ELR (cell line): ENCODE measurements at places on chromosomes 3 and 15.

GRCh38 chr15:79956354-79956939, 14.5 kb downstream of the BCL2A1 start:
- no peak for DNase-seq

DNA sequence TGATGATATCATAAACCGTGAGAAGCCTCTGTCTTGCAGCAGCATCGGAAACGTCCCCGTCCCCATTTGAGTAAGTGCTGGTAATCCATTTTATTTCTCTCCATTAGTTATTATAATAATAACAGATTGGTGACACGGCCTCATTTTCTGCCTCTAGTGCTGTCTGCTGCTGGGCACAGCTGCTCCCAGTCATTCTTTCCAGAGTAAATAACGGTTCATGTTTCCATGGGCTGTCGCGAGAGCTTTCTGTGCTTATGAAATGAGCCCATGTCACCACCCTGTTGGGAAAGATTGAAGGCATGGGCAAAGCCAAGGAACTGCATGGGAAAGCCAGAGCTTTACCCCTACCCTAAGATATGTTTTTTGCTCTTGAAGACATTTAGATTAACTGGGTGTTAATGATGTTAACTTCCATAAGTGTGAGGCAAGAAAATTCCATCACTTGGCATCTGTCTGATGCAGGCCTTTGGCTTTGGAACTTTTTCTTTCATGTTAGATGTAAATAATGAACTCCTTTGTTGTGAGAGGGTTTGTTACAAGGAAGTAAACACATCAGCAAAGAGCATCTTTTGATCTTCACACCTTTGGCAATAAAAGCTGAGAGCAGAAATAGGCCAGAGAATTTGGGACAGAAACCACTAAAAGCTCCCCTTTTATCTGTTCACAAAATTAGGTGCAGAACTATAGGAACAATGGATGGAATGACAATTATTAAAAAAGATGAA, 141.8 kb downstream of the FILIP1L start:
- no peak for DNase-seq

- peak; percentile 45 for DNase-seq
Observed at GRCh38 chr15:88982304-88982945, 69.2 kb upstream of the MFGE8 start.

- DNase-seq = no peak
Observed at GRCh38 chr15:68145706-68146105, 59.4 kb downstream of the CALML4 start.

- DNase-seq = no peak
Observed at GRCh38 chr3:48945432-48945831, 26.8 kb downstream of the ARIH2 start.

- no peak for DNase-seq
Observed at GRCh38 chr15:98760112-98760826, 111.9 kb downstream of the IGF1R start.

- no peak for DNase-seq
Observed at GRCh38 chr3:14606669-14607339, 44.8 kb upstream of the CCDC174 start.

DNA sequence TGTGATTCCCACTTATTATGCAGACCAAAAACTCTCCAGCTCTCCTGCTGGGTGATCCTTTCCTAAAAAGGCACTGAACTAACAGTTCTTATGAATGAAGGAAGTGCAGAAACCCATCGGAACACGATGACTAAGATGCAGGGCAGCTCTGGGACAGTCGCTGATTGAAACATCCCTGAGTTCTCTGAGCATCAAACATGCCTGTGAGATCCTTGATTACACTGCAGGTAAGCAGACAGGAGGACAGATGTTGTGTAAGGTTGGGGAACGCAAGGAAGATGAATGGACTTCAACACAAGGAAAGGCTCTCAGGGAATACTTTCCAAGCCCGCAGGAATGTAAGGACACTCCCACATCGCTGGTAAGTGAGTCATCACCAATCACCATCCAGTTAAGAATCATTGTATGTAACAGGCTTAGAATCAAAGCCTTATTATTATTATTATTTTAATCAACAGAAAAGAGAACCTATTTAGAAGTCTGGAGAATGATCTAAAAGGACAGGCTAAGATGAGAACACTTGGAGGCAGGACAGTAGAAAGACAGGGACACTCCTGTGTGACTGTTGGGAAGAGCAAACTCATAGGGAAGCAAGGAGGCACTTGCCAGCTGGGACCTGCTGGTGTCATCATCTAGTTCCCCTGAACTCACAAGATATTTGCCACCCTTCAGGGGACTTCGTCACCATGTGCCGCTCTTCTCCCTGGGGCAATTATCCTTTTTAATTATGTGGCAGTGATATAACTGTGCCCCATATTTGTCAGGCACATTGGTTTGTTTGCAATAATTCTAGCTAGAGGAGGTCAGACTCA, 26.0 kb downstream of the TMEM158 start:
- peak; percentile 96 for DNase-seq

DNA sequence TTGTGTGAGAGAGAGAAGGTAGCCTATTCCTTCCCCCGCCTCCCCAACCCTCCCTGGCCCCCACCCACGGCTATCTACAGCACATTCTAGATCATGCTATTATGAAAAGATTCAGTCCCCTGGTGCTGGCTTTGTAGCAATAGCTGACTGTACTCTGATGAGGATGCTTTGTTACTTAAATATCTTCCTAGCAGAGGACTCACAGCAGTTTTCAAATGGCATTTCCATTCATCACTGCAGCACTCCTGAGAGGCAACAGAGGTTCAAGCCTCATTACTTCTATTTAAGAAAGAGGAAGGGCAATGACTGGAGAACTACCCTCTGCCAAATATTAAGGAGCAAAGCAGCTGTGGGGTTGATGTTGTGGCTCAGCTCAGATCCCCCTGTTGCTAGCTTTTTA, 61.0 kb downstream of the LRRN1 start:
- DNase-seq = no peak

DNA sequence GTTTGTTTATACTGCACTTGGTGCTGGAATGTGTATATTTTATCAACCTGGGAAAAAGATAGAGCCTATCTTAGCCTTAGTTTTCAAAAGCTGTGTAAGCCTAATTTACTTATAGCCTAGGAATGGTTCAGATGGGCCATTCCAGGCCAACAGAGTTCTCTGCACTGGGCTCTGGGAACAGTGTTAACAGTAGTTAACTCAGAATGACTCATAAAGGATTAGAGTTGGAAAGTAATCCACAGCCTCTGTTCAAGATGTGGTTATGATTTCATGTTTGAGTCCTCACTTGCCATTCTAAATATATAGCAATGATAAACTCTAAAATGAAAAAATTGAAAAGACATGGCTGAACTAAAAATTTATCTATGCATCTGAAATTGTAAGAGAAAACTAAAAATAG, 22.6 kb upstream of the PEX5L start:
- peak; percentile 57 for DNase-seq

GRCh38 chr15:27254055-27254454, 283.1 kb downstream of the GABRG3 start:
- DNase-seq = no peak

DNA sequence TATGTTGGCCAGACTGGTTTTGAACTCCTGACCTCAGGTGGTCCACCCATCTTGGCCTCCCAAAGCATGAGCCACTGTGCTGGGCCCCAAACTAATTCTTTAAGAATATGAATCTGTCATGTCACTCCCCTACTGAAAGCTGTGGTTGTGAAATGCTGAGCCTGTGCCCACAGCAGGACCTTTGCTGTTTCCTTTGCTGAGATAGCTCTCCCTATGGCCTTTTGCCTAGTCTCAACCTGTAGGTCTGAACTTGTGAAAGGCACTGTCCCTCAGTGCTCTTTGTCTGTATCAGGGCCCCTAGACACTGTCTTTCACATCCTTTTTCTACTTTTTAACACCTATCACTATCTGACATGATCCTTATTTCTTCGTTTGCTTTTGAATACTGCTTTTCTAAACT, 62.7 kb upstream of the CCR4 start:
- no peak for DNase-seq

- DNase-seq = no peak
Observed at GRCh38 chr3:15038306-15038705, 26.8 kb downstream of the MRPS25 start.

DNA sequence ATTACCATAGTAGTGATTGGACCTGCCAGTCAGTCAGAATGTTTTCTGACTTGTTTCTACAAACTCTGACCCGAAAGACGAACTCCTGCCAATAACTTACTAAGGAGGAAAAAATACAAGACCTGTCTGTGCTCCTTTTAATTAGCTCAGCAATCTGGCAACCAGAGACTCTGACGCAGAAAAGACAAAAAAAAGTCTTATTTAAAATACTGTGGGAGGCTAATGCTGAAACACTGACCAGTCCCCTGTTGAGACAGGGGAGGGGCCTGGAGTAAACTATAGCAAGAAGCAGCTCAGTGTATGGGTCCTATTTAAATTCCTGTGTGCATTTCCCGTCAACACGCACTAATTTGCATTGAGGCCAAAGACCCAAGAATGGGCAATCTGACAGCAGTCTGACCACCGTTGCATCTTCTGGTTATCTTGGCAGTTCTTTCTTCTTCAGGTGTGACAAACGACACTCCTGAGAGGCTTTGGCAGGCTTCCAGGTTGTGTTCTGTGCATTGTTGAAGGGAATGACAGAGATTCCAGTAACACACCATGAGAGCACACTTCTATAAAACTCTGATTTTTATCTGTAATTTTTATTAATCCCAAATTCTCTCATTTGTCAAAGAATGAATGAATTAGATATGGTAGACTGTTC, 1114.3 kb downstream of the IGSF11 start:
- DNase-seq = no peak

DNA sequence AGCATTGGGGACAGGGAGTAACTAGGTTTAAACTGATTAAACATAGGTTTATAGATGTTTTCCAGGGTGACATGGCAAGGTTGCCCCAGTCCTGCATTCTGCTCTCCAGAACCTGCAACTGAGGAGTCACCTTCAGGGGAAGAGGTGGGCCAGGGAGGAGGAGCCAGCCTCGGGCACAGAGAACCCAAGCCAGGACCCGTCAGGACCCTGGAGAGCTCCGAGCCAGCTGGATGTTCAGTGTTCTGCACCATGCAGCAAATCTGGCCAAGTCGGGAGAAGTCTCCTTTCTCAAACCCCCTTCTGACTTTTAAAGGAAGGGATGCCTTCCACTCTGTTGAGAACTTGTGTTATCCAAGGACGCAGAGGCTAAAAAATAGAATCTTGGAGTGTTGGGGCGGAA, 62.1 kb upstream of the SLC6A11 start:
- peak; percentile 46 for DNase-seq

GRCh38 chr3:139157161-139157932, 112.7 kb upstream of the PRR23C start:
- DNase-seq = no peak

DNA sequence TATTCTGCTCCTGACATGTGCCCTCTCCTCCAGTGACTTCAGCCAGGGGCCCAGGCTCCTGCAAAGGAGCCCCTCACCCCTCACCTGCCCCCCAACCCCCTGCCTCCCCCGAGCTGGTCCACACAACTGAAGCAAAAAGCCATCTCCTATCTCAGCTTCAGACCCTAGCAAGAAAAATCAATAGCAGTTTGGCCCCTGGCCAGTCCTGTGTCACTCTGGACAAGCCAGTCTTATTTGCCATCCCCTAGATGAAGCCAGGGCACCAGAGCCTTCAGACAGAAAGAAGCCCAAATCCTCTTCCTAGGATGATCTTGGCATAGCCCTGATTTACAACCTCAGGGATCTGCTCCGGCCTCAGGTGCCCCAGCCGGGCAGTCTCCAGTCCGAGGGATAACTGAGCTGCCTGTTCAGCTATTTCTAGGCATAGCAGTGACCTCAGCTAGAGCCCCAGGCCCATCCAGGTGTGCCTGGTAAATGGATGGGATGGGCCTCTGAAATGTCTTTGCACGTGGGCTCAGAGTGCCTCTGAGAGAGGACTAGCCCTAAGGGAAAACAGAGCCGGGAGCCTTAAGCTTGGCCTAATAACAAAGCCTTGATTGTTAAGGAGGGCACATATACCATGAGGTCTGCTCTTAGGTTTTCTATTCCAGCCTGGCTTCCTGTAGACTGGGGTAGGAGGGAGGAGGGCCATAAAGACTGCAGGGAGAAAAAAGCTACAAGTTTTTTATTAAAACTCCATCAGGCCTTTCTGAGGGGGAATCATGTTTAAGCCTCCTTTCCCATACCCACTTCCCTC, 242.0 kb downstream of the SHQ1 start:
- DNase-seq = no peak

- DNase-seq = no peak
Observed at GRCh38 chr3:117691526-117691925, 981.9 kb downstream of the TUSC7 start.

GRCh38 chr3:171649911-171650592, 160.2 kb downstream of the PLD1 start:
- no peak for DNase-seq
